Activated CD4-positive, alpha-beta T cell treated with anti-CD3 and anti-CD28 coated beads for 48 hours (primary cell): ENCODE measurements at places on chromosomes 13 and 19.
A peak's percentile ranks its signal among the peaks of the same experiment; 100 is the strongest.

DNA sequence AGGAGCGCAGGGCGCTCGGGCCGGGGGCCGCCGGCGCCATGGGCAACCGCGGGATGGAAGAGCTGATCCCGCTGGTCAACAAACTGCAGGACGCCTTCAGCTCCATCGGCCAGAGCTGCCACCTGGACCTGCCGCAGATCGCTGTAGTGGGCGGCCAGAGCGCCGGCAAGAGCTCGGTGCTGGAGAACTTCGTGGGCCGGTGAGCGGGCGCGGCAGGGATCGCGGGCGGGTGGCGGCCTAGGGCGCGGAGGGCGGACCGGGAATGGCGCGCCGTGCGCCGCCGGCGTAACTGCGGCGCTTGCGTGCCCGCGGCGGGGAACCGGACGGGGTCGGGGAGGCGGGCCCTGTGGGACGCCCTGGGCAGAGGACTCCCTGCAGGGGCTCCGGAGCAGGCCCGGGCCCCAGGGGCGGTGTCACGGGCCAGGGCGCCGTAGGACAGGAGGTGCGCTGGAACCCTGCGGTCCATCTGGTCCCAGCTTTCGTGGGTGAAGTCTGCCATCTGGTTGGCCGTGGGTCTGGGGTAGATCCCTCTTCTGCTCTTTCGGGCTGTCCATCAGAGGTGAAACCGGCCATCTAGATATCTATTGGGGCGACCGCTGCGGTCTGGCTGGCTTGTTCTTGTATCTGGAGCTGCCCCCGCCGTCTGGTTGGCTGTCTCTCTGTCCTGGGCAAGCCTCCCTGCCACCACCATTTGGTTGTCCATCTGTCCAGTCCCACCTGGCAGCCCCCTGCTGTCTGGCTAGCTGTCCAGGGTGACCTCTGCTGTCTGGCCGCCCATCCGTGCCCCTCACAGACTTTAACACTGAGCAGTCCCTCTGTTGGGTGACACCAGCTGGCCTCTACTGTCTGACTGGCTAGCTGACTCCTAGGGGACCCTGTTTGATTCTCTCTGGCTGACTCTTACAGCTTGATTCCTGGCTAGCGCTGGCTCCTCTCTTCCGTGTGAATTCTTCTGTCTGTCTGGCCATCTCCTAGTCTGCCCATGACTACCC lies 622 bp downstream of the DNM2 start:
- DNase-seq, result peak; percentile 65

DNA sequence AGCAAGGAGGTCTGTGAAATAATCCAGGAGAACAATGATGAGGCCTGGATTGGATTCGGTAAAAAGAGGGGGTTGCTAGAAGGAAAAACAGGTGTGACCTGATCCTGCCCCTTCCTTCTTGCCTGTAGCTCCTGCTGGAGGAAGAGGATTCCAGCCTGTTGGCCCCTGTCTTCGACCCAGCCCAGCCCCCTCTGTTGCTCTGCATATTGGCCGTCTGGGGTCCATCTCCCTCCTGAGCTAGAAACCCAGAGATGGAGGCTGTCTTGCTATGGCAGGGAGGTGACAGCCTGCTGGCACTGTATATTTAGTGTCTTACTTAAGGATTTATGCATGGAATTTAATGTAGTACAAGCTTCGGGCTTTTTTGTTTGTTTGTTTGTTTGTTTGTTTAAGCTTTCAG lies 6.6 kb downstream of the DMRTC2 start:
- no peak for DNase-seq

- DNase-seq, result no peak
Measured at GRCh38 chr13:22486490-22486889, 694.3 kb upstream of the SGCG start.

DNA sequence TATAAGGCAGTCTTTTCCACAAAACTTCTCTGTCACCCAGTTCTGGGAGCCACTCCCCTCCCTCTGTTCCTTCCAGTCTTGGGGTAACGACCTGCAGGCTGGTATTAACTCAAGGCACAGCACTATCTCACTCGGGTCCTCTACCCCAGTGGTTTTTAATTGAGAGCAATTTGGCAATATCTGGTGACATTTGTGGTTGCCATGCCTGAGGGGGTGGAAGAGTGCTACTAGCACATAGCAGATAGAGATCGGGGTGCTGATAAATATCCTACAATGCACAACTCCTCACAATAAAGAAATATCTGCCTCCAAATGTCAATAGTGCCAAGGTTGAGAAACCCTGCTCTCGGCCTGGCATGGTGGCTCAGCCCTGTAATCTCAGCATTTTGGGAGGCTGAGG lies 117.7 kb upstream of the ABCC4 start:
- DNase-seq, result no peak

DNA sequence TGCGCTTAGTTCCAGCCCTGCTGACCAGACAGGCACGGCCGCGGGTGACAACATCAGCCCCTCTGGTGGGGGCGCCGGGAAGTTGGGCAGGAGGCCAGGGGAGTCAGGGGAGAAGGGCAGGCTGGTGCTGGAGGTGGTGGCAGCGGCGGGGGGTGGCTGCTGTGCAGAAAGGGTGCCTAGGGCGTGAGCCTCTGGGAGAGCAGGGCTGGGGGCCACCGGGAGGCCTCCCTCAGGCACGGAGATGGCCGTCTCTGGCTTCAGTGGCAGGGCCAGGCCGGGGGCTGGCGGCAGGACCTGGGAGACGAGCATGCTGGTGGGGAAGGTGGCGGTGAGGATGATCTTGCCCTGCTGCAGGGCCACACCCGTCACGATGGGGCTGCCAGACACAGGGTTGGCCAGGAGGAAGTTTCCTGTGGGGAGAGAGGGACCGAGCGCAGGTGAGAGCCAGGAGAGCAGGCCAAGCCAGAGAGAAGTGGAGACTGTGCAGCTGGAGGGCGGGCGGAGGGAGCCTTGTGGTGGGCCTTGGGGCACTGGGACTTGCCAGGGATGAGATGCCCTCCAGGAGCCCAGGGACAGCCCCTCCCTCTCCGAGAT lies 3.3 kb downstream of the SIX5 start:
- DNase-seq, result no peak

- DNase-seq, result no peak
Measured at GRCh38 chr13:29855009-29855408, 4.6 kb upstream of the UBL3 start.

- peak; percentile 66 for DNase-seq
Measured at GRCh38 chr13:52846567-52847321, 1.7 kb downstream of the PCDH8 start.

GRCh38 chr19:2590630-2591399 lies 111.7 kb downstream of the GNG7 start:
- DNase-seq, result no peak

GRCh38 chr13:100338275-100338674 lies 249.4 kb downstream of the PCCA start:
- no peak for DNase-seq

GRCh38 chr13:40440990-40441820 lies 225.2 kb downstream of the FOXO1 start:
- no peak for DNase-seq

DNA sequence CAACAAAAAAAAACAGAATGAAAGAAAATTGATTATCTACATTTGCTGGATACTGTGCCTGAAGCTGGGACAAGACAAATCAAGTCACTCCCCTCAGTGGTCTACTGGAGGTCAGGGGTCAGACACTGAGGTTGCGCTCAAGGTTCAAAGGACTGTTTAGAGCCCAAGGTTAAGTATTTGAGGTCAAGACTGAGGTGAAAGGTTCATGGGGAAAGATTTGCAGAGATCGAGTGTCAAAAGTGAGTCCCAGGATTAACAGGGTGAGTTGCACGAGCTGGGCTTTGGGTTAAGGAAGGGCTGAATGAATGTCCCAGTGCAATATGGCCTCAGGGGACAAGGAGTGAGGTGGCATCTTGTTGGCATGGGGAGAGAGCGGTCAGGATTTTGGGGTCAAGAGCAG lies 3.4 kb upstream of the TOMM40 start:
- DNase-seq, result no peak

GRCh38 chr19:51418707-51419106 lies 1.3 kb upstream of the SIGLEC10 start:
- DNase-seq, result no peak

DNA sequence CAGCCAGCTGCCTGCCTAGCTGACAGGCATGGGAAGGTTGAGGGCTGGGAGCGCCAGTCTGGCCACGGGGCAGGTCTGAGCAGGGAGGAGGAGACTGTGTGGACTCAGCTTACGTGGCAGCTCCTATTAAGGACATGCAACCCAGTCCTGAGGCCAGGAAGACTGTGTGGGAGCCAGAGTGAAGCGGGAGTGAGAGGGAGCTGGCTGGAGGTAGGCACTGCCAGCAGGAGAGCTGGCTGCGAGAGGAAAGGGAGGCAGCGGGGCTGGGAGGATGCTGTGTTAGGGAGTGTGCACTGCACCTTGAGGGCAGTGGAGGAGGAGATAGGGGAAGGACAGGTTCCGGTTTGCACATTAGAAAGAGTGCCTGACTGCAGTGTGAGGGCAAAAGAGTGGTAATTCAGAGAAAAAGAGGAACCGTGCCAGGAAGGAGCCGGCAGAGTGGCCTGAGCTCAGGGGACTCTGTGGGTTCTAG lies 99.2 kb downstream of the SLC7A1 start:
- no peak for DNase-seq

DNA sequence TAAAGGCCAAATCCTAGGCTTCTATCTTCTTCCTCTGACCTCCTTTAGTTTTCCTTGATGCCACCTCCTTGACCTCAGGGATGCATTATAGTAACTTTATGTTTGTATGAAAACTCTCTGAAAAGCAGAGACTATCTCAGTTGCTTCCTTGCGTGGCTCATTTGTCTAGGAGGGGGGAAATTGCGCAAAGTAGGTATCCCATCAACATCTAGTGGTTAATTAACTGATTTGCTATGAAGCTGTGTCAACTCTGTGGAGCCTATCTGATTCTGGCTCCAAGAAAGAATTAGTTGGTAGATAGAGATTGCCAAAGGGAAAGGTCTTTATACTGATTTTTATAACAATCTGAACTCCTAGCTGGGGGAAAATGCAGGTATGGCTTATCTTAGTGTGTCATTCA lies 82.1 kb upstream of the FRY start:
- no peak for DNase-seq

GRCh38 chr13:45889590-45890243 lies 38.2 kb upstream of the SIAH3 start:
- no peak for DNase-seq

GRCh38 chr13:33089311-33089710 lies 73.1 kb downstream of the KL start:
- no peak for DNase-seq

DNA sequence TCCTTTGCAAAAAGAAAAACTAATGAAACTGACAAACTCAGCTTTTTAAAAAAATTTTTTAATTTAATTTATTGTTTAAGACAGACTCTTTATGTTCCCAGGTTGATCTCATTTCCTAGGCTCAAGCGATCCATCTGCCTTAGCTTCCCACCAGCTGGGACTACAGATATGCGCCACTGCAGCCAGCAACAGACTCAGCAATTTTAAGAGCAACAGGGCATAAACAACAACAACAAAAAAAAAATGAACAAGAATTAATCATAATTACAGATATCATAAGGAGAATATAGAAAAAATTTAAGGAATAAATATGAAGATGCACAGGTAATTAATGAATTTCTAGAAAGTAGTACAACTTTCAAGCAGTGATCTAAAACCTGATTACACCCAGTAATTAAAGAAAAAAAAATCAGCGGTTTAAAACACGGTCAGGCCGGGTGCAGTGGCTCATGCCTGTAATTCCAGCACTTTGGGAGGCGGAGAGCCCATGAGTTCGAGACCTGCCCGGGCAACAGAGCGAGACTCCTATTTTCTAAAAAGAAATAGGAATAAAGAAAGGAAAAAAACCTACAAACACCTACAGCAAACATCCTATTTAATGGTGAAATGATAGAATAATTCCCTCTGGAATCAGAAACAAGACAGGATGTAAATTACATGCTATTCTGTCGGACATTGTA lies 1.4 kb downstream of the ZNF699 start:
- DNase-seq, result no peak

DNA sequence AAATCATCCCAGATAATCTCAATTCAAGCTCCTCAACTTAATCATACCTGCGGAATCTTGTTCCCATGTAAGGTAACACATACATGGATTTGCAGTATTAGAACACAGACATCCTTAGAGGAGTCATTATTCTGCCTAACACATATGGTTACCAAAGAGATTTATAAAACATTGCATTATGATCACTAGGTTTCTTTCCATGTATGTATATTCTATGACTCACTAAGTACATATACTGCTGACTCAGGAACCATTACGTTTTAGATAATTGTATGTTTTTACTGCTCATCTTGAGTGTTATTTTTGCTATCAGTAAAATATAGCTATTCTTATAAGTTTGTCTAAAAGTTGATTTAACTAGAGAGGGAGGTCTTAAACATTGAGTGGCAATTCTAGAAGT lies 182.9 kb downstream of the SLITRK6 start:
- no peak for DNase-seq

DNA sequence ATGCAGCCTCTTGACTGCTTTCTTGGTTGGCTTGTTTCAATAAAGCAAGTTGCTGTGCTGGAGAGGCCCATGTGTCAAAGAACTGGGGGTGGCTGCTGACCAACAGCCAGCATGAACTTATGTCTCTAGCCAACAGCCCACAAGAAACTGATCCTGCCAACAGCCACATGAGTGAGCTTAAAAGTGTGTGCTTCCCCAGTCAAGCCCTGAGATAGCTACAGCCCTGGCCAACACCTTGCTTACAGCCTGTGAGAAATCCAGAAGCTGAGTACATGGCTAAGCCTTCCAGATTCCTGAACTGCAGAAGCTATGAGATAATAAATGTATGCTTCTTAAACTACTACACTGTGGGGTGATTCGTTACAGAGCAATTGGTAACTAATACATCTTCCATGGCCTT lies 38.9 kb upstream of the IPO5 start:
- DNase-seq, result no peak

- no peak for DNase-seq
Measured at GRCh38 chr13:95382916-95383315, 81.7 kb upstream of the ABCC4 start.

- DNase-seq, result no peak
Measured at GRCh38 chr19:19873381-19873780, 7.7 kb downstream of the ZNF253 start.

DNA sequence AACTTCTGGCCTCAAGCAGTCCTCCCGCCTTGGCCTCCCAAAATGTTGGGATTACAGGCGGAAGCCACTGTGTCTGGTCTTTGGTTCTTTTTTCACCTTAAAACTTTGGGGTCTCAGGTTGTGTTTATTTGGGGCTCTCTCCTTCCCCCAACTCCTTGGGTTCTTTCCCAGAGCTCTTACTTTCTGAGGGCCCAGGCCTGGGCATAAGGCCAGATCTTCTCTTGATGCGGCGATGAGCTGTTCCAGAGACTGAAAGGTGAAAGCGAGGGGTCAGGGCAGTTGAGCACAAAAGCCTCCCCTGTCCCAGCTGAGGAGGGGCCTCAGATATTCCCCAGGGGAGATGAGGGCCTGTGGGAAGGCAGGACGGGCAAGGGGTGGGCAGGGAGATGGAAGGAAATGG lies 7.1 kb downstream of the POLR1G start:
- DNase-seq, result no peak
